Activated T-helper 17 cell treated with anti-CD3 and anti-CD28 coated beads, Interleukin-2, amount 50 U/mL, for 72 hours (primary cell): ENCODE measurements at places on chromosomes 1 and 21.

GRCh38 chr1:41802532-41803501 lies 115.9 kb downstream of the HIVEP3 start:
- no peak for ATAC-seq

DNA sequence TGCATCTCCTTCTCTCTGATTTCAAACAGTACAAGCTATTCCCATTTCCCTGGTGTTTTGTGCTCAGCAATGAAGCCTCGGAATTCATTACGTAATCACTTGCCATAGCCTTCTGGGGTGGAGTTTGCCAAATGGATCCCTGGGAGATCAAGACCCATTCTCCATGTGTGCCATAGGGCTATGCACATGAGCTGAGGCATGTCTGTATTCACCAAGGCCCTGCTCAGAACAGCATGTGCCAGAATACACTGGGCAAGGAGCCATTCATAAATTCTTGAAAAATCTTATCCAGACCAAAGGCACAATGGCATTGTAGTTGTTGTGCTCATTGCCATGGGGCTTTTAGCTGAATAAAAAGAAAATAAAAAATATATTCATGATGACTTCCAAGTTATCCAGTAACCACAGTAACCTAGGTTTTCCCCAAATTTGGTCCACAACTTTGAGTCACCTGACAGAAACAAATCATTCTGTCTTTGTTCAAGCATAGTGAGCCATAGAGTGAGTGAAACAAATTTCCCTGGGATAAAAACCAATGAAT lies 53.0 kb downstream of the CRB1 start:
- no peak for ATAC-seq

DNA sequence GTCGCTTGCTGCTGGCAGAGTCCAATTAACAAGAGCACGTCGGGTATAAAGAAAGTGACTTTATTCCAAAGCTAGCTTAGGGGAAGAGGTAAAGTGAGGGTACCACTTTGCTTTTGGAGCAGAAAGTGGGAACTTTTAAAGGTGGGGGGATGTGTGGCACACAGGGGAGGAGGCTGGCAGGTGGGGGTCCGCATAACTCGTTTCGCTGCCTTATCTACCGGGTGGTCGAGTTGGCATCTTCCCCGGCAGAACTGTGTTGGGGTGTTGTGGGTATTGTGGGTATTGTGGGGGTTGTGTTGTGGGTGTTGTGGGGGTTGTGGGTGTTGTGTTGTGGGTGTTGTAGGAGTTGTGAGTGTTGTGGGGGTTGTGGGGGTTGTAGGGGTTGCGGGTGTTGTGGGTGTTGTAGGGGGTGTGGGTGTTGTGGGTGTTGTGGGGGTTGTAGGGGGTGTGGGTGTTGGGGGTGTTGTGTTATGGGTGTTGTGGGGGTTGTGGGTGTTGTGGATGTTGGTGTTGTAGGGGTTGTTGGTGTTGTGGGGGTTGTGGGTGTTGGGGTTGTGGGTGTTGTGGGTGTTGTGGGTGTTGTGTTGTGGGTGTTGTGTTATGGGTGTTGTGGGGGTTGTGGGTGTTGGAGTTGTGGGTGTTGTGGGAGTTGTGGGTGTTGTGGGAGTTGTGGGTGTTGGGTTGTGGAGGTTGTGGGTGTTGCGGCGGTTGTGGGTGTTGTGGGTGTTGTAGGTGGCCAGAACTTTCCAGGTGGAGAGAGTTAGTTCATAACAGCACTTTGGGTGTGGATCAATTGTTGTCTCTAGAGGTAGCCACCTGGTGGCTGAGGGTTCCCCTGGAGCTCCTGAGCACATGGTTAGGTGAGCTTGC lies 52.7 kb downstream of the AGPAT3 start:
- peak; percentile 20 for ATAC-seq

DNA sequence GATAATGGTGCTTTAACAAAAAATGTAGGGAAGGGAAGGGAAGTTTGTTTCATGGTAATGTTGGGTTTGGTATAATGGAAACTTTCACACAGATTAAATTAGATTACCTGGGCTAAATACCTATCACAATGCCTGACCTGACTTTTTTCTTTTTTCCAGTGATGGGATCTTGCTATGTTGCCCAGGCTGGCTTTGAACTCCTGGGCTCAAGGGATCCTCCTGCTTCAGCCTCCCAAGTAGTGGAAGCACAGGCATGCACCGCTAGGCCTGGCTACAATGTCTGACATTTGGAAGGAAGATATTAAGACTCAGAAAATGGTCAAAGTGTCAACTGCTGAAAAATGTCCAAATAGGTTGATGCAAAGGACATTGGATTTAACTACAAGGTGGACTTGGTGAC lies 67.4 kb downstream of the KCNK1 start:
- ATAC-seq = no peak

GRCh38 chr1:152410028-152410427 lies 4.0 kb downstream of the CRNN start:
- no peak for ATAC-seq

GRCh38 chr1:216306830-216307229 lies 116.4 kb downstream of the USH2A start:
- ATAC-seq = no peak

DNA sequence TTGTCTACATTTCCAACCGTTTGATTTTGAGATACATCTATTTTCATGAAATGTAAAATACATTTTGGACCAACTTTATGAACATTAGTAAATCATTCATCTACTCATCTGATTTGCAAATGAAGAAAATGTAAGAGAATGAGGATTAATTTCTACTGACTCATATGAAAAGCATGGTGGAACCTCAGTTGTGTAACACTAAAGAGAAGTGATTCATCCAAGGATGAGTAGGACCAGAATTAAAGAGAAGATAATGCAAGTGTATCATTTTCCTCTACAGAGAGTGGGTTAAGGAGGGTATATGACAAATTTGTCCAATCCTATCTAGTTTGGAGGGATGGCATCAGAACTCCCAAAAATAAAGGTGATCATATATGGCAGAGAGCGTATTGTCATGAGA lies 1967.6 kb downstream of the MRPL39 start:
- ATAC-seq = no peak

DNA sequence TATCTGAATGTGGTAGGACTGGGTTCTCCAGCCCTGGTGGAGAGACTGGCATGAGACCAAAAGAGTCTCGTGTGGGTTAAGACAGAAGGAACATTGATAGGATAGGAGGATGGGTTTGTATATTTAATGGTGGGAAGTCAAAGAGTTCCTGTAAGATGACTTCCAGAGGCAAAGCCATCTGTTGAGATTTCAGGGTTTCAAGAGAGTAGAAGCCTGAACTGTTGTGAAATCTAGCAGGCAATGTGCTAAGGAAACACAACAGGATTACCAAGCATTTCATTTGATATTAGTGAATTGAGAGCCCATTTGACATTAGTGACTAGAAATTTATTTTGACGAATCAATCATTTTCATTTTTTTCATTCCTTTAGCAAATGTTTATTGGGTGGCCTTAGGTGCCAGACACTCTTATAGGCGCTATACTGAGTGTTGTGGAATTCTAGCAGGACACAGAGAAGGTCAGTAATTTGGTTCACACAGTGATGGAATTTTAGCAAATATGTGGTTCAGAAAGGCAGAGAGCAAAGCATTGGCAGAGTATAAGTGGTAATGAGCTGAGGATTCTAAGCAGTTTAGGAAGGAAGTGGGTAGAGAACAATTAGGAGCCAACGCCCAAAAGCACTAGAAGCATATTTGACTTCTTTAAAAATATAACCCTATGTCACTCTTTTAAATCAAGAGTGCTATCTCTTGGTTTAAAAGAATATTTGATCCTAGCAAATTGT lies 149.3 kb downstream of the AK5 start:
- no peak for ATAC-seq

GRCh38 chr1:76939050-76939816 lies 72.0 kb downstream of the ST6GALNAC5 start:
- ATAC-seq = no peak

DNA sequence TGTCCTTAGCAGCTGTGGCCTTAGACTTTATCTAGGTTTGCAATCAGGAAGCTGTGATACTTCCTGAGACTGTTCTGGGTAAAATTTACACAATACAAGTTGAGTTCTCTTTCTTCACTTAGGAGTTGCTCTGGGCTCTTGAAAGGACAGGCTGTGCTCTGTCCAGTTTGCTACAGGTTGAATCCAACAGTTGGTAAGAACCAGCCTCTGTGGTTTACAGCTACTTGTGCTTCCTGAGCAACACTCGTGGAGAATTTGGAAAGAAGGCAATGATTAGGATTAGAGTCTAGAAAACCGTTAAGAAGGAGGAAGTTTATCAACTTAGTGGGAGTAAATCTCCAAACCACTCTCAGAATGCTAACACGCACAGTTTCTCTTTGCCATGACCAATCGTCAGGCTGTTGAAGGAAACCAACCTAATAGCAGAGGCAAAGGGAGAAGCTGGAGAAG lies 26.8 kb downstream of the GFI1 start:
- ATAC-seq = no peak

DNA sequence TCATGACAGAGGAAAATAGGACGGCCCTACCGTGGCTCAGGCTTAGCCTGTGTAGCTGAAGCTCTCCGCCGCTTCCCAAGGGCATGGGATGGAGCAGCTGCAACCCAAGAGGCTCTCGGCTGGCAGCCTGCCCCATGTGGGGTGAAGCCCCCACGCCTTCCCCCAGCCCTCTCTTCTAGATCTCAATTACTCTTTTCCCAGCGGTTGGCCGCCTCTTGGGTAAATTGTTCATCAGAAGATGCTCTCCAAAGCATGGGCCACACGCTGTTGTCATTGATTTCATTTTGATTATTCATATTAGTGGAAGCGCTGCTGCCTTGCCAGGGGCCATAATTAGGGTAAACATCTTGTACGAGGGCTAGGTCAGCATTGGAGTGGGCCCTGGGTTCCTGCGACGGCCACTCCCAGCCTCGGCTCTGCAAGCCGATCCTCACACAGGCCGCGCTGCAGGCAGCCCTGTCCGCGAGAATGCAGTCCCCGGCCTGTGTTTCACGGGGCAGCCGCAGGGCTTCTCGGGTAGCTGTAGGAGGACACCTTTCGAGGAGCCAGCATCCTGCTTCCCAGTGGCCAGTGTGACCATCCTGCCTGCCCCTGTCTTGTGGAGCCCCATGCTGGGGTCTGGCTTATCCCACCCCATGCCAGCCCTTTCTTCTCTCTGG lies 114.4 kb upstream of the VAMP3 start:
- no peak for ATAC-seq

DNA sequence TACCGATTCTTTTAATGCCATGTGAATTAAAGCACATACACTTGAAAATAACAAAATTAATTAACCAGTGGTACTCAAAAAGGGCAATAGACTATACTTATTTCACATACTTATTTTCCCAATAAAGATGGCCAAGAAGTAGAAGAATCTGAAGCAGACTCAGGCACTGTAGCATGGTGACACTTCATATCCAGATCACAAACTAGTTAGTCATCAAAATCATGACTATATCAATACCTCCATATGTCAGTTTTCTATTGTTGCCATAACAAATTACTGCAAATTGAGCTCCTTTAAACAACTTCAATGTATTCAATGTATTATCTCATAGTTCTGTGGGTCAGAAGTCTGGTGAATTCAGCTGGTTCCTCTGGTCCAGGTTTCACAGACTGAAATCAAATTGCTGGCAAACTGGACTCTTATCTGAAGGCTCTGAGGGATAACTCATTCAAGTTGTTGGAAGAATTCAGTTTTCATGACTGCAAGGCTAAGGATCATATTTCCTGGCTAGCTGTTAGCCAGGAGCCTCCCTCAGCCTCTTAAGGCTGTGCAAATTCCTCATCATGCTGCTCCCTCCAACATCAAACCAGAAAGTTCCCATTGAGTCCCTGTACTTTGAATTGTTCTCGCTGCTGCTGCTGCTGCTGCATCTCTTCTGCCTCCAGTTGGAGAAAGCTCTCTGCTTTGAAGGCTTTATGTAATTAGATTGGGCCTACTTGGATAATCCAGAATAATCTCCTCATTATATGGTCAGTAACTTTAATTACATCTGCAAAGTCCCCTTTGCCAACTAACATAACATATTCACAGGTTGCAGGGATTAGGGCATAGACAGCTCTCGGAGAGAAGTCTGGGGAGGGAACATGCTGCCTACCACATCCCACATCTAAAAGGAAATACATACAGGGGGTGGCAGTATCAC lies 91.5 kb downstream of the MRPL39 start:
- peak; percentile 69 for ATAC-seq

- no peak for ATAC-seq
Observed at GRCh38 chr1:107691540-107691939, 273.4 kb downstream of the VAV3 start.

GRCh38 chr1:26278724-26279455 lies 996 bp upstream of the SH3BGRL3 start:
- peak; percentile 31 for ATAC-seq

DNA sequence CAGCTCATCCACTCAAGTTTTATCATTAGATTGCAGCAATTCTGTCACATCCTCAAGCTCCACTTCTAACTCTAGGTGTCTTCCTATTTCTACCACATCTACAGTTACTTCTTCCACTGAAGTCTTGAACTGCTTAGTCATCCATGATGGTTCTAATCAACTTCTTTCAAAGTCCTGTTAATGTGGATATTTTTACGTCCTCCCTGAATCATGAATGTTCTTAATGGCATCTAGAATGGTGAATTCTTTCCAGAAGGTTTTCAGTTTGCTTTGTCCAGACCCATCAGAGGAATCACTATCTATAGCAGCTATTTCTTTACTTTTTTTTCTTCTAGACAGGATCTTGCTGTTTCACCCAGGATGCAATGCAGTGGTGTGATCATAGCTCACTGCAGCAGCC lies 78.0 kb upstream of the RNPC3 start:
- ATAC-seq = no peak

GRCh38 chr1:165545974-165546373 lies 2.2 kb downstream of the LRRC52 start:
- ATAC-seq = no peak

GRCh38 chr1:42979036-42979430 lies 20.4 kb upstream of the SLC2A1 start:
- ATAC-seq = no peak

GRCh38 chr21:45164124-45164511 lies 89.7 kb downstream of the ADARB1 start:
- no peak for ATAC-seq

GRCh38 chr1:36238433-36238832 lies 14.2 kb downstream of the THRAP3 start:
- ATAC-seq = no peak

DNA sequence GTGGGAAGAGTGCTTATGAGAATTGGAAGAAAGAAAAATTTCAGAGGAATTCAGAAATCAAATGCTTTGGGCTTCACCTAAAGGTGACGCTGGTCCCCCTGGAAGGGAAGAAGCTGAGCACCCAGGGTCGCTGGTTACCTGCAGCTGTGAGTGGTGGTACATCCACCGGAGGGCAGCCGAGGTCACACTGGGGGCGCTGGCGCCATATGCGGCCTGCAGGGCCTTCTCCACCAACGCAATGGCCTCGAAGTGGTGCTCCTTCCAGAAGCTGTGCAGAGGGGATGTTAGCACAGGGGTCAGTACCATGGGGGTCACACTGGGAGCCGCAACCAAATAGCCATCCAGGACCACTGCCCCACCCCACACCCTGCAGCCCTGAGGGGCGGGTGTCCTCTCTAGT lies 6.1 kb downstream of the AKR7A2 start:
- ATAC-seq = no peak

GRCh38 chr1:198699167-198700015 lies 60.6 kb downstream of the PTPRC start:
- ATAC-seq = peak; percentile 91
